ENCODE measurements at places on chromosomes 7 and 10.
A peak's percentile ranks its signal among the peaks of the same experiment; 100 is the strongest.

DNA sequence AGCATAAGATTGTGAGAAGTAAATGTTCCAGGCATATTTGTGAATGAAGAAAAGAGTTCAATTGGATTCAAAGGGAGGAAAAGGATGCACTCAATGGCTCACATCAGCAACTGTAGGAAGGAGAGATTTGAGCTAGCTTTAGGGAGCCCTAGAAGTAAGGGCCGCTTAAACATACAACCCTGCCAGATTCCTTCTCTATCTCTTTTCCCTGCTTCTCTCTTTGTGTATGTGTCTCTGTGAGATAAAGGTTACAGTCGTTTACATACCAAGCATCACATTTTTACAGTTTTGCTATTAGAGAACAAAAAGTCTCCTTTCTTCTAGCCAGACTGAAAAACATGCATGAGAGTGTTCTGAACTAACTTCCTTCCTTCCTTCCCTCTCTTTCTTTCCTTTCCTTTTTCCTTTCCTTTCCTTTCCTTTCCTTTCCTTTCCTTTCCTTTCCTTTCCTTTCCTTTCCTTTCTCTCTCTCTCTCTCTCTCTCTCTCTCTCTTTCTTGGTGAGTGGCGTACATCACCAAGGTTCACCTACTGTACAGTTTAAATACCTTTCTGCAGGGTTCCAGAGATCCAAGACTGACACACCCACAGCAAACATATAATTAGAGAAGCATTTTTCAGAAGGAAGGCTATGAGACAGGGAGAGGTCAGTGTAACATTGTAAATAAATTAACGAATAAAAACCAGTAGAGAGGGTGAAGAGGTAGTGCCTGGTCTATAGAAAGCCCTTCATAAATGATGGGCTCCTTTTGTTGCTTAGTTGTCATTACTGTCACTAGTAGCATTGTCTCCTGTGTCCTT, 240.4 kb downstream of the ARL4A start:
- no peak for DNase-seq

DNA sequence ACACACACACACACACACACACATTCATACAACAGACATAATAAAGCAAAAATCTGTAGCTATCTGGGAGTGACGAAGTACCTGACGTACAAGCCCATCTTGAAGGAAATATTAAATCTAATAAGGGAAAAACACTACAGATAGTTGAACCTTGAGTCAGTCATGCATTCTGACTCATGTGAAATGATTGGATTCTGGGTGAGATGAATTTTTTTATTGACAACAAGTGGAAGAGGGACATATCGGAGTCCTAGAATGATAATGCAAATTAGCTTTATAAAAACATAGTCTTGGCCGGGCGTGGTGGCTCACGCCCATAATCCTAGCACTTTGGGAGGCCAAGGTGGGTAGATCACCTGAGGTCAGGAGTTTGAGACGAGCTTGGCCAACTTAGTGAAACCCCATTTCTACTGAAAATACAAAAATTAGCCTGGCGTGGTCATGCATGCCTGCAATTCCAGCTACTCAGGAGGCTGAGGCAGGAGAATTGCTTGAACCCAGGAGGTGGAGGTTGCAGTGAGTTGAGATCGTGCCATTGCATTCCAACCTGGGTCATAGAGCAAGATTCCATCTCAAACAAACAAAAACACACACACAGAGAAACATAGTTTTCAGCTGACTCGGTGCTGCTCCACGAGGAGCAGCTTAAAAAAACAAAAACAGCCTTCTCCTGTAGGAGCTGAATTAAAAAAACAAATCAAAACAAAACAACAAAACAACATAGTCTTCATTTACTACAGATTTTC, 154.4 kb upstream of the MKLN1 start:
- no peak for DNase-seq

GRCh38 chr10:31194986-31195385, 124.0 kb upstream of the ZEB1 start:
- DNase-seq: no peak

GRCh38 chr10:14578060-14578952, 196.4 kb downstream of the FAM107B start:
- no peak for DNase-seq

- DNase-seq: no peak
Observed at GRCh38 chr10:1393481-1393880, 337.3 kb downstream of the WDR37 start.

GRCh38 chr10:78353636-78354035, 320.0 kb downstream of the RPS24 start:
- no peak for DNase-seq

GRCh38 chr10:12727832-12728215, 273.7 kb downstream of the CCDC3 start:
- DNase-seq: no peak

DNA sequence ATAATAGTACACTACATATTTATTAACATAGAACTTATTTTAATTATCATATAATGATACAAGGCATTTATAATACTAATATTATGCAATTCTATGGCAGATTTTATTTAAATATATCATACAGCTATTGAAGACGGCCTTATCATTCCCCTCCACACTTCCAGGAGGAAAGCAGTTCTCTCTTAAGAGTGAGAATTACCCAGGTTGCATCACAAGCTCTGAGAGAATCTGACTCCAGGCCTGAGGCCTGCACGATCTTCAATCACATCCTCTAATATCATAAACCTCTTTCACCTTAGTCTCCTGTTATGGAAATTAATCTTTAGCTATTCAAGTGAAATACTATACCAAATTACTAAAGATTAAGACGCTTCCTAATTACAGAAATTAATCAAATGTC, 564.4 kb downstream of the PARD3 start:
- DNase-seq: no peak

GRCh38 chr7:155804897-155805825, 7.1 kb downstream of the SHH start:
- peak; percentile 82 for DNase-seq

DNA sequence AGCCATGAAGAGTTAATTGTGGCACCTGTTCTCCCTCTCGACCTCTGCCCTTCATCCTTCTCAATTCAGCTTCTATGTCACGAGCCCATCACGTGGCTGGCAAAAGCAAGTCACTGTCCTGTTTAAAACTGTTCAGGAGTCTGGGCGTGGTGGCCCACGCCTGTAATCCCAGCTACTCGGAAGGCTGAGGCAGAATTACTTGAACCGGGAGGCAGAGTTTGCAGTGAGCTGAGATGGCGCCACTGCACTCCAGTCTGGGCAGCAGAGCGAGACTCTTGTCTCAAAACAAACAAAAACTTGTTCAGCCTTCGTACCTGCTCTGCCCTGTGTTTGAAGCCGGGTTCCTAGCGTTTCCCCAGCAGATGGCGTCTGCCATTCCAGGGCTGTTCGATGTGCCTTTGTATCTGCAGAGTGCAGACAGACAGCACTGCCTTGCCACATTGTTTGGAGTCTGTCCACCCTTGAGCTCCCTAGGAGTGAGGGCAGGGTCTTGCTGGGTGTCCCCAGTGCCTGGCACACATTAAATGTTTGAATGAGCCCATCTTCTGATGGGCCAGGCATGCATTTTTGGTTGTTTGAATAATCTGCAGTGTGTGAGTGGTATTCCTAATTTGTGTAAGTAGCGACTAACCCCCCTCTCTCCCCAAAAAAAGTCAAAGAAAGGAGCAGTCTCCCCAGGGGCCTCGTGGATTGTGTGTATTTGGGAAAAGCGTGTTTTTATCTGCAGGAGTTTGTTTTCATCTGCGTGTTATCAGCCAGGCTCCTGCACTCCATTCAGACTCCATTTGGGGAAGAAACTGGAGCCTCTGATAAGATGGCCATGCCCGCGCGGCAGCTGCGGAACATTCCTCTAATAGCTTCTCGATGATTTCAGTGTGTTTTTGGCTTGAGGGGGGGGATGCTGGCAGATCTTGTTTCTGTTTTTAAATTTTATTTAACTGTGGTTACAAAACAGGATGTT, 61.2 kb downstream of the DNAJB6 start:
- DNase-seq: no peak

DNA sequence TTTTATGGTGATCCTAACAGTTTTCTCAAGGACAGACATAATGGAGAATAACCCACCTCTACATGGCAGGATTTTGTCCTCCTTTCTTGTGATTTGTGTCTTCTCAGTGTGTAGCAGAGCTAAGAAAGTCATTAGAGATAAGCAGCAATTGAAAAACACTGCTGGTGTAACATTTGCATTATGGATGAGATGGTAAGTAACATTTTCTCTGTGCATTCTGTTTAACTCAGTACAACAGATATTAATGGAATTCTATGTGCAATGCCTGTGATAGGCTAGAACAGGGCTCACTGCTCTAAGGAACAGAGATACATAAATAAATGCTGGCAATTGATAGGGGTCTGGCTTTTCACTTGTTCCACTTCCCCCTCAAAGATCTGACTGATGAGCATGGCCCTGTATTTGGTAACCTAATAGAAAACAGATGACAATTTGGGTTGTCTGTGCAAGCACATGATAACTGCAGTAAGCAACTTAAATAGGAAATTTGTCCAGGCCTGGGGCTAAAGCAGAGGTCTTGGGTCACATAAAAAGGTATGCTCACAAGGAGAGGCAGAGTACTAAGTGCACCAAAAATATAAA, 560.3 kb upstream of the POM121L12 start:
- no peak for DNase-seq

- DNase-seq: no peak
Observed at GRCh38 chr10:123518765-123519164, 147.4 kb upstream of the GPR26 start.

DNA sequence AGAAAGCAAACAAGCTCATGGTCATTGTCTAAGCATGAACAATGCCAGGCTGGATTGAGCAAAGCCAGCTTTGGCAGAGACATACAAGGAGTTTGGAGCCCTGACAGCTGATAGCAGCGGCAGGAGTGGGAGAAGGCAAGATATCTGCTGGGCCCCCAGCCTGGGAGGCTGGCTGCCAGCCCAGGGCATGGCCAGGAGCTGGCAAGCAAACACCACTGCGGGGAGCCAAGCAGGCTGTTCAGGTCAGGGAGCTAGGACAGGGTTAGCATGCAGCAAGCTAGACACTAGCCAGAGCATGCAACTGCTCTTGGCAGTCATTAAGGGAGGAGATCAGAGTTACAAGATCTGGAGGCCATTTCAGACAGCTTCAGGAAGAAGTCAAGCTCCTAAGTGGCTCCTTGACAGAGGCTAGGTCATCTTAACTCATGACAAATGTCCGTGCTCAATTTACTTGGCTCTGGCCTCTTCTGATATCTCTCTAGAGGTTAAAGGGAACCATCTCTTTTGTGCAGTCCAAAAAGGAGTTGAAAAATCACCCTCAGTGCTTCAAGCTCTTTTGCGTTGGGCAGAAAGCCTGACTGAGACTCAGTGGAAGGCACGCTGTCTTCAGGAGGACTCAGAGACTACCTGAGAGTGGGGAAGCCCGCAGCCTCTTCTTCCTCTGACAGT, 436.8 kb upstream of the C7orf33 start:
- no peak for DNase-seq

DNA sequence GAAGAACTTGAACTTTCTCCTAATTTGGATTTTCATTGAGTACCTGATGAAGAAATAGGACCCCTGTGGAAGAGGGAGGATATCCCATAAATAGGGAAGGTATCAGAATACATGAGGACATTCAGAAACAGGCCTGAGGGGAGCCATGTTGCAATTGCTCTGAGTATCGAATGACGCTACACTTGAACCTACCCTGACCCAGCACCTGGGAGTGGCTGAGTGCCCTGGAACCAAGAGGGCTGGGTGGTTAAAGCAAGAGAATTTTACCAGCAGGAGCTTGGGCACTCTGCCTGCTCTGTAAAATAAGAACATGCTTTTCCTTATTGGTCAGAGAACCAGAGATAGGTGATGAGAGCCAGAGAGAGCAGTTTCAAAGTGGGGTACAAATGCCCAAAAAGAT, 7.2 kb downstream of the NEUROD6 start:
- DNase-seq: no peak

DNA sequence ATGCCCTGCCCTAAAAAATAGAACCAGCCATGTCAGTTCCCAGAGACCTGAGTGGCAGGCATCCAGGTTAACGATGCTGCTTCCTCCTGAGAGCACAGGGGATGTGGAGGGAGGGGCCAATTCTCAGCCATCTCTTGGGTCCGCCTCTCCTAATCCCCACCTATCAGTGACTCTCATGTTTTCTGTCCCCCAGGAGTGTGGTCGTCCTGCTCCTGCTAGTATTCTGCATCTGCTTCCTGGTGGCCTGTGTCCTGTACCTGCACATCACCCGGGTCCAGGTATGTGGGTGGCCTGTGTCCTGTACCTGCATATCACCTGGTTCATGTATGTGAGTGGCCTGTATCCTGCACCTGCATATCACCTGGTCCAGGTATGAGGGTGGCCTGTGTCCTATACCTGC, 105.3 kb downstream of the ADCY1 start:
- DNase-seq: no peak

GRCh38 chr10:26323219-26323618, 106.6 kb downstream of the GAD2 start:
- DNase-seq: no peak

- DNase-seq: no peak
Observed at GRCh38 chr10:84453303-84453702, 124.9 kb downstream of the CCSER2 start.

DNA sequence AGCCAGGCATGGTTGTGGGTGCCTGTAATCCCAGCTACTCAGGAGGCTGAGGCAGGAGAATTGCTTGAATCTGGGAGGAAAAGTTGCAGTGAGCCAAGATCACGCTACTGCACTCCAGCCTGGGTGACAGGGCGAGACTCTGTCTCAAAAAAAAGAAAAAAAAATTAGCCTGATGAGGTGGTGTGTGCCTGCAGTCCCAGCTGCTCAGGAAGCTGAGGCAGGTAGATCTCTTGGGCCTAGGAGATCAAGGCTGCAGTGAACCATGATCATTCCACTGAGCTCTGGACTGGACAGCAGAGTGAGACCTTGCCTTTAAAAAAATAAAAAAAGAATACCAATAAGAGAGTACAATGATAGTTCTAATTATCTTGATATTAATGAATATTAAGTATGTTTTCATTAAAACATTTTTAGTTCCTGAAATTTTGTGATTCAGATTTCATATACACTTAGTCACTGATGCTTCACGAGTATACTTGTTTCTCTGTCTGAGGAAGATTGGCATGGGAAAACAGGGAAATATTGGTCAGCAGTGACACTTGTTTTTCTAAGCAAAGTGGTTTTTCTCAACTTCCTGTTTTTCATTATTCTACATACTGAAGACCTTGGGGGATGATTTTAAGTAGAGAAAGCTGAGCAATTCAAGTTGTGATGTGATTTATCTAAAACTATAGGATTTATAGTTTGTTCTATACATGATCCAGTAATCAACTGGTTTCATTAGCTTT, 76.8 kb downstream of the ADK start:
- peak; percentile 28 for DNase-seq

GRCh38 chr7:121945480-121946236, 72.7 kb downstream of the PTPRZ1 start:
- DNase-seq: no peak

GRCh38 chr7:101362334-101363195, at the start of gene COL26A1:
COL26A1 (plus strand) TSS chr7:101362875; CDS start chr7:101363033, 158 bp downstream.
- DNase-seq: no peak

DNA sequence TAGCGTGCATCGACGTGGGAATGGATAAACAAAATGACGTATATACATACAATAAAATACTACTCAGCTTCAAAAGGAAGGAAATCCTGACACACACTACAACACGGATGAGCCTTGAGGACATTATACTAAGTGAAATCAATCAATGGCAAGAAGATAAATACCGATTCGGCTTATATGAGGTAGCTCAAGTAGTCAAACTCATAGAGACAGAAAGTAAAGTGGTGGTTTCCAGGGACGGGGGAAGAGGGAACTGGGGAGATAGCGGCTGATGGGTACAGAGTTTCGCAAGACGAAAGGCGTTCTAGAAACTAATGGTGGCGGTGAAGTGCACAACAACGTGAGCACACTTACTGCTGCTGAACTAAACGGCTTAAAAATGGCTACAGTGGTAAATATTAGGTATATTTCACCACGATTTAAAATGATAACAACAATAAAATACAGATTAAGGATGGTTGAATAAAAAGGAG, 516.7 kb downstream of the PARD3 start:
- DNase-seq: no peak
